Type B pancreatic cell (in vitro differentiated cells): ENCODE measurements at places on chromosomes 4 and X. TPM values are rescaled to one million over a fixed set of nuclear protein-coding genes. Genes with fewer than 3 reads are reported as not detected.
A peak's percentile ranks its signal among the peaks of the same experiment; 100 is the strongest.

DNA sequence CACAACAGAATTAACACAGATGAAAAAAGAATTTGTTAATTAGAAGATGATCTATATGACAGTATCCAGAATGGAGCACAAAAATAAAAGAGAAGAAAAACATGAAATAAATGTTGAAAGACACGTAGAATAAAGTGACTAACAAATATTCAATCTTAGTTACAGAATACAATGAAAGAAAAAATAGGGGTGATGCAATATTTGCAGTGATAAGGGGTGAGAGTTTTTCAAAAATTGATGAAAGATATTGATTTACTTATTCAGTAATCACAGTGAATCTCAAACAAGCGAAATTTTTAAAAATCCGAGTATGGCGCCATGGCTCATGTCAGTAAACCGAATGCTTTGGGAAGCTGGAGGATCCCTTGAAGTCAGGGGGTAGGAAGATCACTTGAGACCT lies 20.2 kb upstream of the RAB28 start:
- DNase-seq, result no peak

- no peak for DNase-seq
These were observed 12.2 kb upstream of the POU3F4 start for GRCh38 chrX:83495898-83496297.

The GRIA3 gene
- 9.2 and 12.4 TPM in 2 replicates for total RNA-seq

DNA sequence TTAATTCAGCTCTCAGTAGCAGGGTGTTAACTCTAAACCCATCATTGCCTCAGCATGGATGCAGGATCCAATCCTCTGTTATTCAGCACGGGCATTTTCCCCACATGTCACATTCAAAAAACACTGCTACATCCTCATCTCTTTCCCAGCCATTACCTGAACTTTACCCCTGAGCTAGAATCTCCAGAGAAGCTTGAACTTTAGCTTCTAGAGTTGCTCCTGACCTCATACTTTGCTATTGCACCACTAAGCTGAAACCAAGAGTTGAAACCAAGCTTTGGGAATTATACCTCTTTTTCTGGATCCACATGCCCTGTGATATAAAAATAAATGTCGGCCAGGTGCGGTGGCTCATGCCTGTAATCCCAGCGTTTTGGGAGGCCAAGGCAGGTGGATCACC lies 90.7 kb downstream of the SHROOM3 start:
- DNase-seq, result no peak

The PABPC4L gene
- 2.0 and 6.0 TPM in 2 replicates for total RNA-seq

- DNase-seq, result no peak
These were observed 663.7 kb downstream of the GRXCR1 start for GRCh38 chr4:43556262-43556661.

The MAGEH1 gene
- 37.7 and 38.3 TPM in 2 replicates for total RNA-seq

DNA sequence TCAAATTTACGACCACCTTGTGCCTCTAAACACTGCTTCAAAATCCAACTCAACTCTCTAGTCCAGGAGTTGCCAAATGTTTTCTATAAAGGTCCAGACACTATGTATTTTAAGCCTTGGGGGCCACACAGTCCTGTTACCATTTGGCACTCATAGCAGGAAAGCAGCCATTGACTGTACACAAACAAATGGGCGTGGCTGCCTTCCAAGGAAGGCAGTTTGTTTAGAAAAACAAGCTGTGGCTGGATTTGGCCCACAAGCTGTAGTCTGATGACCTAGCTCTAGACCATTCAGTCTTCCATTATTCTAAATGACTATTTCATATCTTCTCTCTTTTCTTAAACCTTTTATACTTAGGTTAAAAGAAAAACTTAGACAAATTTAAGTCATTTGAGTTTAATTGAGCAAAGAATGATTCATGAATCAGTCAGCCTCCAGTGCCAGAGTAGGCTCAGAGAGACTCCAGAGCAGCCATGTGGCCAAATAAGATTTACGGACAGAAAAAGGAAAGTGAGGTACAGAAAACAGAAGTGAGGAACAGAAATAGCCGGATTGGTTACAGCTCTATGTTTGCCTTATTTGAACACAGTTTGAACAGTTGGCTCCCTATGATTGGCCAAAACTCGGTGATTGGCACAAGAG lies 825.8 kb upstream of the LCORL start:
- no peak for DNase-seq

DNA sequence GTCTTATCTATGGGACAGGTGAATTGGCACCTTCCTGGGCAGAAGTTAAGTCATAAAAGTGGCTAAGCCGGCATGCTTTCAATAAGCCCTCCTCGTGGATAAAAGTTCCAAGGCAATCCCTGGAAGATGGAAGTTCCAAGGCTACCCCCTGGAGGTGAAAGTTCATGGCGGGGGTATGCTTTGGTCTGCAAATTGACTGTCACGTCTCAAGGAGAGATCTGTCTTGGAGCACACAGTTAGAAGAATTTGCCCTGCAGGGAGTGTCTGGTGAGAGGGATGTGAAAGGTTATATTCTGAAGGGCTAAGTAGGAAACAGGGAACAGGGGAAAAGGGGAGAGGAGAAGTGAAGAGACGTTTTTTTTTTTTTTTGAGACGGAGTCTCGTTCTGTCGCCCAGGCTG lies 26.2 kb upstream of the GPR173 start:
- peak; percentile 22 for DNase-seq

DNA sequence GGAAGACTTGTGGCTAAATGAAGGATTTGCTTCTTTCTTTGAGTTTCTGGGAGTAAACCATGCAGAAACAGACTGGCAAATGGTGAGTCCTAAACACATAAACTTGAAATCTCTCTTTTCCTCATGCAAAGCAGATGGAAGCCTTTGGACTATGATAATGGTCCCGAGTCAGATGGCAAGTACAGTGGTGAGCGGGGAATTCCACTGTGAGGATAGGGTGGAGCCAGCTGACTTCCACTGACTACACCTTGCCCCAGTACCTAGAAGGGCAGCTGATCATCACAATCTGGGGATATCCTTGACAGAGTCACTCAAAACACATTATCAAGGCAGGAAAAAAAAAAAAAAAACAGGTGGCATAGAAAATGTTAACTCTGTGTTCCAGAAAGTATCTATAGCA lies 34.3 kb downstream of the ENPEP start:
- DNase-seq, result no peak

- no peak for DNase-seq
These were observed 6.8 kb downstream of the FGB start for GRCh38 chr4:154569584-154569983.

- DNase-seq, result no peak
These were observed 7.3 kb downstream of the GPRASP1 start for GRCh38 chrX:102658556-102658955.

The EBP gene
- 79.8 and 95.9 TPM in 2 replicates for total RNA-seq

DNA sequence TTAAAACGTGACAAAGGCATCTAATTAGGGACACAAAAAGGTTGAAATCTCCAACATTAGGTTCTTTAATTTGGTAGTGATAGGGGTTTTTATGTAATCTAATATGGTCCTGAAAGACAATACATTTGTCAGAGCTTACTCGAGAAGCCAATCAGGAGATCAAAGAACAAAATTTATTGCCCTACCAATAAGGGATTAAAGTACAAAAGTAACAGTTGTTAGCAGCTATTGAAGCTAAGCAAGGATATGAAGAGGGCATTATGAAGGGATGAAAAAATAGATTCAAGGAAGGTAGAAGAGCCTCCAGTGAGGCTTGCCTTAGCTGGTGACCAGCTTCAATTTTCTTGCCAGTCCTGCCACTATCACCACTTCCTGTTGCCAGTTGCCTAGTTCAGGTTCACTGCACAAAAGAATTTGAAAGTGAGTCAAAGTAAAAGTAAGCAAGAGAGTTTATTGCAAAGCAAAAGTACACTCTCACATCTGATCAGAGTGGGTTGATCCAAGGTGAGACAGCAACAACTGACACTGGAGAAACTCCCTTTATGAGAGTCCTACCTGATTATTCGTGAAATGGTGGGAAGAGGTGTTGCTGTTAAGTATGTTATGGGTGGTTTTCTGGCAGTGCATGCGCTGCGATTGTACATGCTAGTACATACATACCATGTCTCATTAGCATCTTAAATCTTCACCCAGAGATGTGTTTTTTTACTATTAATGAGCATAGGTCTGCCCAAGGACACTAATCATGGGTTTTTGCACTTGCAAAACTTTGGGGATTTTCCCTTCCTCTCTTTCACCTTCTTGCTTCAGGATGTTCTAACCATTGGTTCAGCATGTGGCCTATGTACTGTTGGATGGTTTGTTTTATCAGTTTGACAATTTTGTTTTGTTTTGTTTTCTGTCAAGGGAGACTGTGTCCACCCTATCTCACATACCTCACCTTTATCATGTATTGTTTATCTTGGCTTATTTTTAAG lies 263.2 kb upstream of the ITM2A start:
- no peak for DNase-seq

The CSAG1 gene
- total RNA-seq, result not detected in 2 replicates
